ENCODE measurements at places on chromosomes 13 and 19.

- no peak for DNase-seq
These were observed 266.7 kb downstream of the SPRY2 start for GRCh38 chr13:80074143-80074752.

GRCh38 chr13:111278258-111278657 lies 42.2 kb upstream of the TEX29 start:
- no peak for DNase-seq

DNA sequence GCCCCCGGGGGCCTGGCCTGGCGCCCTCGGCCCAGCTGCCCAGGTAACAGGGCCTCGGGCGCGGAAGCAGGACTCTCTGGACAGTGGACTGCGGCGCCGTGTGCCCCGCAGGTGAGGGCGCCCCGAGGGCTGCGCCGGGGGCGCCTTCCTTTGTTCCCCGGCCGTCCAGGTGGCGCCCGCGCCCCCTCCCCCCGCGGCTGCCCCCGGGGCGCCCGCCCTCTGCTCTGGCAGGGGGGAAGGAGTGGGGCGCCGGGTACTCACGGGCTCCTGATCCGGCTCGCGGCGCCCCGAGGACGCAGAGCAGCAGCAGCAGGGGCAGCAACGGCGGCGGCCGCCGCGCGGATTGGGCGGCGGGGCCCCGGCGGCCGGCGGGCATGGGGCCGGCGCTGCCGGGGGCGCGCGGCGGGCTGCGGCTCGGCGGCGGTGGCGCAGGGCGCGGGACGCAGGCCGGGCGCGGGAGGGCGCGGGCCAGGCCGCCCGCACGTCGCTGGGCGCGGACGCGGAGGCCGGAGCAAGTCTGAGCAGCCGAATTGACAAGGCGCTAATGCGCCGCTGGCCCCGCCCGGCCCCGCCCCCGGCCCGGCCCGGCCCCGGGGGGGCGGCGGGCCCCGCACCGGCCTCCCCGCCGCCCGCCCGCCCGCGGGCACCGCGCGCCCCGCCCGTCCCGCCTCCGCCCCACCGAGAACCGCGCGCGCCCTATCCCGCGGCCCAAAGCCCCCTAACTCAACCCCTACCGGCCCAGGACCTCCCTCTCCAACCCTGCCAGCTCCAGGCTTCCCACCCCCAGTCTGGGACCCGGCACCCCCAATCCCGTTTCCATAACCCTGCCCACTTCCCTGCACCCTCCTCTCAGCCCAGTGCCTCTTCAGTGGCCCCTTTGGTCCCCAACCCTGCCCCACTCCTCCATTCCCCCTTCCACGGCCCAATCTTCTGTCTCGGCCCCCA lies at the start of gene CRLF1:
Gene CRLF1 (minus strand): TSS at position 519 of the 945 bp plus-strand sequence. CDS start 143 bp downstream, at position 376.
- DNase-seq: no peak

DNA sequence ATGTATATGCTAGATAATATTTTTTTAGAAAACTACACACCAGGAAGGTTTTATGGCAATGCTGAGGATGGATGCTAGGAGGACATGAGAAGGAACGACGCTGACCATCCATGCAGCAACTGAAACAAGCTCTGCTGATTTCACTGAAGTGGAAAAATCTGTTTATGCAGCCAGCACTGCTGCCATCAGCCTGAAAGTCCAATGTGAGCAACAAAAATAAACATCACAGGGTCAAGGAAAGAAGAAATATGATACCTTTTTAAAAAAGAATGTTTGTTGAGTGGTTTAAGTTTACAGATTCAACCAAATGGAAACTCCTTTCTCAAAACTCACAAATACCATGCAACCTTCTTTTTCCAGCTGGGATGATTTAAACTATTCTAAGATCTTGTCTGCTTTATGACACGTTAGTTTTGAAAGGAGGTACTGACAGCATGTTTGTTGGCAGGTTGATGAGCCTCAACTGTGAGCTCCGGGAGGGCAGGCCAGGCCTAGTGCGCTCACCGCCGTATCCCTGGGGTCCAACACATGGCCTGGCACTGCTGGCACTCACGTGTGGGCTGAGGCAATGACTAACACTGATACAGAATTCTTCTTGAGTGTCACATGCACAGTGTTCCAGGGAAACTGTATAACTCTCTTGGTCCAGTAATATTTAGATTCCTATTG lies 46.8 kb downstream of the LATS2 start:
- peak; percentile 78 for DNase-seq

- DNase-seq: no peak
These were observed 61.4 kb downstream of the FRY start for GRCh38 chr13:32093006-32093405.

DNA sequence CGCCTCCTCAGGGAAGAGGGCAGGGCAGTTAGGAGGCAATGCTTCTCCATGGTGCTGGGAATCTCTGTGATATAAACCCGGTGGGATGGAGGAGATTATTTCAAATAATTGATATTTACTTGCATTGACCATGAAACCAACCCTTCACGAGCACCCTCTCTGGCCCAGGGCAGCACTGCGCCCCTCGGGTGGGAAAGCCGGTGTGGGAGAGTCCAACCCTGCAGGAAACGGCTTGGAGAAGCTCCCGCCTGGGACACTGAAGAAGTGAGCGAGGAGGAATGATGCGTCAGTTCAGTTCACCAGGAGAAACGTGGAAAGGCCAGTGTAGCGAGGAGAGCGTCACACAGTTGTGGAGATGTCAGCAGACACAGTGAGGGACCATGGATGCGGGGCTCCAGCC lies 99.9 kb downstream of the COL4A2 start:
- DNase-seq: no peak

GRCh38 chr19:2167896-2168618 lies 4.3 kb downstream of the DOT1L start:
- DNase-seq: peak; percentile 62

DNA sequence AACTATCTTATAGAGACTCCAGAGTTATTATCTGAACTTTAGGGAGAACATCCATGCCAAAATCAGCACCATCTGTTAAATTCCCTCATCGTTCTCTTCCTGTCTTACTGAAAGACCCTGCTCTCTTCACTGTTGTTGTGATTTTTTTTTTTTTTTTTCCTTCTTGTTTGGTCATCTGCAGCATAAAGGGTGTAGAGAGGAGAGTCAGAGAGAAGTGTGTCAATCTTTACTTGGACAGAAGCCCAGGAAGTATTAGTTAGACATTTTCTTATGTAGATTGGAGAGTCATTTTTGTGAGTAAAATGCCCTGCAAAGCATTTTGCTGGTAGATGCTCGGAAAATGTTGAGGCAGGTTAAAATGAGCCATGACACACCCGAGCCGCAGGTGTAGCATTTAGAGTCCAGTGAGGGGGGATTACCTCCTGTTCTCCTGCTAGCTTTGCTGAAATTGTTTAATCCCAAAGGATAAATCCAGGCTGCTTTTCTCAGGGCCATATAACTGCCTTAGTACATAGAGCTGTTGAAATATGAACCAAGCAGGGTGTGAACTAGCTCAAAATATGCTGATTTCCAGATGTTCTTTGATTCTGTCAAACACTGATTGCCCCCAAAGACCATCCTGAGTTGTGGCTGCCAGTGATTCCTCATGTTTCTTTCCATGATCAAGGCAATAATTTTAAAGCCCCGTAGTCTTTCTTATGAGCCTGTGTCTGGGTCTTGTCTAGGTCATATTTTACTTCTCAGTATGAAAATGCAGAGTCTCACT lies 143.5 kb downstream of the DCT start:
- DNase-seq: no peak

DNA sequence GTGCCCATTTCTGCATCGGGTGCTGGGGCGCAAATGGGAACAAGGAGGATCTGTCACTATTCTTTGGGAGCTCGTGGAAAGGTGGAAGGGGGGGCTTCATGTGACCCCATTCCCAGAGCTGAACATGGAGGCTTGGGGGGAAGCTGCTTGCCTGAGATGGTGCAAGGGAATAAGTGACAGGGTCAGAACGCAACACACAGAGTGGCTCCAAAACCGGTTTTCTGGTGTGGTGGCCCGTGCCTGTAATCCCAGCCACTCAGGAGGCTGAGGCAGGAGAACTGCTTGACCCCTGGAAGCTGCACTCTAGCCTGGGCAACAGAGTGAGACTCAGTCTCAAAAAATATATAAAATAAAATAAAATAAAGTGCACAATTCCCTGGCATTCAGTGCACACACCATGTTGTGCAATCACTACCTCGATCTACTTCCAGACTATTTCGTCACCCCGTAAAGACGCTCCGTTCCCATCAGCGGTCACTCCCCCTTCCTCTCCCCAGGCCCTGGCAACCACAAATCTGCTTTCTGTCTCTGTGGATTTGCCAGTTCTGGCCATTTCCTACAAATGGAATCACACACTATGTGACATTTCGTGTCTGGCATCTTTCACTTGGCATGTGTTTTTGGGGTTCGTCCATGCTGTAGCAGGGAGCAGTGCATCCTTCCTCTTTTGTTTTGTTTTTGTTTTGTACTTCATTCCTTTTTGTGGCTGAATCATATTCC lies 18.2 kb upstream of the COMP start:
- DNase-seq: peak; percentile 92

DNA sequence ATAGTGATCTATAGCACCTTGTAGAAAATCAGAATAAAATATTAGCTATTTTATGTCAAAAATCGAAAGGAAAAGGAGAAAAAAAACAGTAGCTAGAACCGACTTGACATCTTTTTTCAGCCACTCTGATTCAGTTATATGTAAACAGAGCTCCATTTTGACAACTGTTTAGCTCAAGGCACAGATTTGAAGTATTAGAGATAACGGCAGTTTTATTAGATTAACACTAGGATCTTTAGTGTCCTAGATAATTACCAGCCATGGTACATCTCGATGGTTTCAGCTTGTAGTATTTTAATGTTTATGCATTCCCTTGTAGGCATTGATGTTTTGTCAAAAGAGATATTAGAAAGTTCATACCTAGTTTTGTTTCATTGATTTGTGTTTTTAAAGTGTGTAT lies 67.3 kb downstream of the PCDH17 start:
- no peak for DNase-seq

GRCh38 chr19:10805065-10805757 lies 30.8 kb downstream of the TMED1 start:
- no peak for DNase-seq

GRCh38 chr13:112904436-112904960 lies 64.5 kb upstream of the MCF2L start:
- DNase-seq: no peak

DNA sequence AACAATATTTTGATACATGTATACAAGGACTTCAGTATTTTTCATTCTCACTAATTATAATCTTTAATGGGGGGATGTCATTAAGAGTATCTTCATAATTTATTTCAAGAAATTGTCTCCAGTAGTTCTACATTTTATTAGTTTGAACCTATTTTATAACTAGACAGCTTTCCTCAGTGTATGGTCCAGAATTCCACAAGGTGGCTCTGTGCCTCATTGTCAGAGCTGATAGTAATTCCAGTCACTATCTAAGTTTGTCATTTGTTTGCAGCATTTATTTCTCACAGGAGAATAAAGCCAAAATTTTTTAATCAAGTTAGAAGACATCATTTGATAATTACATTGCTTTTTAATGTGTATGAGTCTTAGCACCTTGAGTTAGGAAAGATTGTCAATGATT lies 1633.0 kb upstream of the PCDH20 start:
- no peak for DNase-seq

DNA sequence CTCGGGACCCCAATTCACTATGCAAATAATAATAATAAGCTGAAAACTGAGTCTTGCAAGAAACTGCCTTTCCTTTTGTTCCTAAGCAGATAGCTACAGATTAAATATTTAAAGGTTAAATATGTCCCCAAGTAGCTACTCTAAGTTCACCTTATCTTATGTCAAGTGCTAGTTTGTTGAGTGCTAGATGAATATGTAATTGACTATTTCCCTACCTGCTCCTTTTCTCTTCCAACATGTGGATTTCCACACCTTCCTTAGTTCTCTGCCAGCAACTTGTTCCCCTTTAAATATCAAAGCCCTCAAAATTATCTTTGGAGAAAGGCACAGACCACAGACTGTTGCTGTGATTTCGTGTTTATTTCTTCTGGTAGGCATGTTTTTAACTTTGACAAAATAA lies 709.2 kb upstream of the SLITRK1 start:
- no peak for DNase-seq

GRCh38 chr13:24650161-24650560 lies 30.0 kb upstream of the ATP12A start:
- DNase-seq: peak; percentile 10

DNA sequence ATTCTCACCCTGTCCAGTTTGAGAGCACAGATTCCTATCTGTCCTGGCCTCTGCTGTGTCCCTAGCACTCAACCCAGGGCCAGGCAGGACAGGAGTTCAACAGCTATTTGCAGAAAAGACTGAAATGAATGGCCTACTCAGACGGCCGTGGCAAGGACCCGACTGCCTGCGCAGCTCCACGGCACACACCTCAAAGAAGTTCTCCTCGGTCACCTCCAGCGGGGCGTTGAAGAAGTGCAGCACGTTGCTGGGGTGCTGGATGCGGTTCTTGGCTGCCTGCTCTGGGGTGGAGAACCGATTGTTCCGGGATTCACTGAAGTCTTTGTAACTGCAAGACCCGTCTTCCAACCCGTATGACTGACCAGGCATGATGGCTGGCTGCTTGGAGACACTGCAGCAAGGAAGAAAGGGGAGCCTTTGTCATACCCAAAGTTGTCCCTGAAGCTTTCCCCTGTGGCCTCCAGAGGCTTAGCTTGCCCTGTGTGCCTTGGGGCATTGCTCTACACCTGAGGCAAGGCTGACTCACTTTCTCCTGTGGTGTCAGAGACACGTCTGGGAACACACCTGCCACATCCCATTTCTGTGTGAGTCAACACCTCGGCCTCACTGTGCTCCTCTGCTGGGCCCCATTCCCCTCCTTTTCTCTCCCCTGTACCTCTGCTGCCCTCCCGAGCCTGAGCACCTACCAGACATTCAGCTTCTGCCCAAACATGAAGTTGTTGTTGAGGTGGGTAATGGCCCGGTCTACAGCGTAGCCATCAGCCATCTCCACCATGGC lies 6.8 kb upstream of the ECH1 start:
- no peak for DNase-seq

- peak; percentile 75 for DNase-seq
These were observed 44.9 kb downstream of the C13orf46 start for GRCh38 chr13:113928685-113929627.

GRCh38 chr13:93224535-93224934 lies 2.1 kb upstream of the GPC6 start:
- peak; percentile 35 for DNase-seq

- DNase-seq: no peak
These were observed 666.4 kb downstream of the OLFM4 start for GRCh38 chr13:53694814-53695532.

DNA sequence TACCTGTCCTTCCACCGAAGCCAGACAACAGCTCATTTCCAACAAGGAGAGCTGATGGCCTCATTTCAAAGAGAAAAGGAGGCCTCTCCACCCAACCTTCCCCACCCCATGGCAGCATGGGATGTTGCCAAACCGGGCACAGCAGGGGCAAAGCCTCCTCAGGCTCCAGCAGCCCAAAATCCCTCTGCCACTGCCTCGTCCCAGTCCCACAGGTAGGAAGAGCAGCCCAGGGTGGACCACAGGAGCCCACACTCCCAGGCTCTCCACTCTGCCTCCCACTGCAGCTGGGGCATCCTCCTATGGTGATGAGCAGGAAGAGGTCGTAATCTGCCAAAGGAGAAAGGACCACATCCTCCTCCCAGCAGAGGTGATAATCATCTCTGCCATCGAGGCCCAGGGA lies 50.9 kb downstream of the PEPD start:
- no peak for DNase-seq

GRCh38 chr13:105758918-105759860 lies 776.3 kb downstream of the EFNB2 start:
- no peak for DNase-seq
